ENCODE measurements at places on chromosomes 5 and 9.

GRCh38 chr5:149609640-149610219 lies 28.4 kb downstream of the ARHGEF37 start:
- DNase-seq, result no peak

- DNase-seq, result no peak
These were observed 285.3 kb upstream of the GRAMD2B start for GRCh38 chr5:126137891-126138280.

- no peak for DNase-seq
These were observed 65.3 kb downstream of the RGS3 start for GRCh38 chr9:113528811-113529210.

- no peak for DNase-seq
These were observed 177.9 kb downstream of the C9orf152 start for GRCh38 chr9:110029956-110030480.

GRCh38 chr5:39992617-39993202 lies 567.9 kb upstream of the DAB2 start:
- DNase-seq, result no peak

DNA sequence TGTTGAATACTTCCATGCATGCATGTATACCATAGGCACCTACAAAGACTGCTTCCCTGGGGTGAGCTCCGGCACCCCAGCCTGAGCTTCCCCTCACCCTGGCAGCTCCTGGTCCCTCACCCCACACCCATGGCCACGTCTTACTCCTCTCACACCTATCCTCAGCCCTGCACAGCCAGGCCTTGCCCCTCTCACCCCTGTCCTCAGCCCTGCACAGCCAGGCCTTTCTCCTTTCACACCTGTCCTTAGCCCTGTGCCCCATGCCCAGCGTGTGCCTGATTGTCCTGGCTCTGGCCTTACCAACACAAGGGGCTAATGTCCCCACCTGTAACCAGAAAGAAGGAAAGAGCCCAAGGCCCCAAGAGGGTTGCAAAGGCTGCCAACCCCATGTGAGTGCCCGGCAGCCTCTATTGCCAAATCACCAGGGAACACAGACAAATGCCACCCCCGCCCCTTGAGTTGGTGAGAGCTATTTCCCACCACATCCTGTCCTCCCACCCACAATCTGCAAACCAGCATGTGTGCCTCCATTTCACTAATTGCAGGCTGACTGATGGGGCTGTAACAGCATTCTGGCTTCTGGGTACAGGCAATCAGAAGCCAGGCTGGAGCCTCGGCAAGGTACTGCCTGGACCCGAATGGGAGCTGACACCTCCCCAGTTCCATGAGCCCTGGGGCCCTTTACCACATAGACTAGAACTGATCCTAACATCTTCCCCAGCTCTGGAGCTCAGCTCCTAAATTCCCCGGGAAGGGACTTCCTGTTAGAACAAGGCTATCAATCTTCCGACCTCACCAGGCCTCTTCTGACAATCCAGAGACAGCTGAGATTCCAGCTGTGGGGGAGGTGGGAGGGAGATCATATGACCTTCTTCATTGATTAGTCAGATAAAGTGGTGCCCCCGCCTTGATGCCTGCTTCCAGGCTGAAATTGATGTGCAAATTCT lies 78.2 kb downstream of the FAM114A2 start:
- DNase-seq, result no peak

DNA sequence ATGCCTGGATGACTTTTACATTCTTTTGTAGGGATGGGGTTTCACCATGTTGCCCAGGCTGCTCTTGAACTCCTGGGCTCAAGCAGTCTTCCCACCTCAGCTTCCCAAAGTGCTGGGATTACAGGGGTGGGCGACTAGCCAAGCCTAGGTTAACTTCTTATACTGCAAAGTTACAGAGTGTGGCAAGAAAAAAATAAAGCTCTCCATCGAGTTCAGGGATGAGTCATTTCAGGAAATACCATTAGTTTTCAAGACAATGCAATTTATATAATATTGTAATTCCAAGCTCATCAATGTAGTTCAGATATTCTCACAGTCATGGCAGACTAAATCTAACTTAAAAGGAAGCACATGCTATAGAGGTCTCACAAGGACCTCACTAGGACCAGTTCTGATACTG lies 11.5 kb upstream of the ABO start:
- no peak for DNase-seq

DNA sequence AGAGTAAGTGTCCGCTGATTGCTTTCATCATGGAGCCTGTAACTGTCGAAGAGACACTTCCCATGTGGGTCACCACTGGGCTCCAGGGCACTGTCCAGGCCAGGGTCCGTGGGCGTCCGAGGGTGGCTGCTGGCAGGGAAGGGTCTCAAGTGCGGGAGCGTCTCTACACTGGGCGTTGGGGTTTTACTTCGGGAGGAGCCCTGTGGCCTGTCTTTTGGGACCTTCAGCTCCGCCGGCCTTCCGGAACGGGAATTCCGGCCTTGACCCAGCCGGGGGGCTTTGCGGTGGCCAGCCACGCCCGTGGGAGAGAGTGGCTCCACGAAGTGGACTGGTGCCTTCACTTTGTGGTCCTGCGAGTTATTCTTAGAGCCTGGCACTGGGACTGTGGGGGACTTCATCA lies 86.2 kb downstream of the CAMSAP1 start:
- DNase-seq, result no peak

Measured in cerebellum (tissue), 4 donors.